Esophagus squamous epithelium (tissue), 5 donors: ENCODE measurements at places on chromosomes 3 and 15. TPM values are rescaled to one million over a fixed set of nuclear protein-coding genes. Genes with fewer than 3 reads are reported as not detected.

DNA sequence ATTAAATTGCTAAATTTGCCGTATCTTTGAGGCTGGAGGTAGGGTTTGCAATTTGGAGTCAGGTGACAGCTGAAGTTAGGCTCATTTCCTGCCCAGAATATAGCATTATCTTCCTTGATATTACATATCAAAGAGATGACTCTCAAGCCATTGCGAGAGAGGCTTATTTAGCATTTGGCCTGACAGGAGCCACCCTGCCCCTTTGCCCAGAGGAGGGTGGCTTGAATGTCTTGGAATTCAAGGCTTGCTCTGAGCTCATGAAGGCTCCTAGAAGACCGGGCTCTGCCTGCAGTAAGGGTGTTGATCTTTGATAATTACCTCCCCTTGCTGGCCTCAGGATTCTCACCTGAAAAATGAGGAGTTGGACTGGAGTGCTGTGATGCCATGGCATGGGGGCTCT is 251.4 kb upstream of the C2CD4B start:
- H3K27me3 ChIP-seq = no peaks in the 10 kb centered on the region
- no peaks in the 10 kb centered on the region for H3K4me1 ChIP-seq
- no peak overlapping the region for H3K27ac ChIP-seq
- no peaks in the 10 kb centered on the region for H3K36me3 ChIP-seq

- H3K36me3 ChIP-seq = no peaks in the 10 kb centered on the region
- no peaks in the 10 kb centered on the region for H3K4me1 ChIP-seq
- H3K27ac ChIP-seq = no peak overlapping the region
Observed at GRCh38 chr3:58366699-58367098, 34.0 kb downstream of the PXK start.

GRCh38 chr3:128845119-128845777 is 34.2 kb upstream of the ACAD9 start:
- no peaks in the 10 kb centered on the region for H3K27me3 ChIP-seq
- peak overlapping the region; percentile 72 for H3K27ac ChIP-seq
- H3K4me3 ChIP-seq = peak overlapping the region; percentile 53
- peaks cover 7% of the 10 kb centered on the region for H3K4me1 ChIP-seq
- H3K36me3 ChIP-seq = no peaks in the 10 kb centered on the region

GRCh38 chr3:130644628-130645253 is 101.9 kb downstream of the PIK3R4 start:
- no peak overlapping the region for H3K4me3 ChIP-seq
- DNase-seq = no peak
- no peak overlapping the region for H3K27ac ChIP-seq

GRCh38 chr3:62672988-62673313 is 202.3 kb downstream of the CADPS start:
- no peak for DNase-seq
- no peak overlapping the region for H3K4me3 ChIP-seq
- H3K36me3 ChIP-seq = no peaks in the 10 kb centered on the region
- H3K27me3 ChIP-seq = peaks cover 23% of the 10 kb centered on the region
- H3K4me1 ChIP-seq = no peaks in the 10 kb centered on the region

DNA sequence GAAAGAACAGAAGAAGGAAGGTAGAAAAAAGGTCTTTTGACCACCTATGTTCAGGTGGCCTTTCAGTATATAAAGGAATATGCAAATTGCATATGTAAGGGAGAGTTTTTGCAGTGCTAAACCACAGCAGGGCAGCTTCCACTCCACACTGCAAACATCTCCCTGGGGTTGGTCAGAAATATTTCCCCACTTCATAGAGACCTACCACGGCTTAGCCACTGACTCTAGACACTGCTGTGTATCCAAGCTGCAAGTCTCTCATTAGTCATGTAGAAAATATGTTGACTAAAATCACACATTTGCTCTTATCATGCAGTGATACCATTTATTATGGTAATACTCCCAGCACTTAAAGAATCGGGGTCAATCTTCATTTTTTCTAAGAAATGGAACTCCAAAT is 214.9 kb upstream of the NR2F2 start:
- no peaks in the 10 kb centered on the region for H3K4me1 ChIP-seq
- H3K27me3 ChIP-seq = no peaks in the 10 kb centered on the region
- no peak overlapping the region for H3K27ac ChIP-seq

DNA sequence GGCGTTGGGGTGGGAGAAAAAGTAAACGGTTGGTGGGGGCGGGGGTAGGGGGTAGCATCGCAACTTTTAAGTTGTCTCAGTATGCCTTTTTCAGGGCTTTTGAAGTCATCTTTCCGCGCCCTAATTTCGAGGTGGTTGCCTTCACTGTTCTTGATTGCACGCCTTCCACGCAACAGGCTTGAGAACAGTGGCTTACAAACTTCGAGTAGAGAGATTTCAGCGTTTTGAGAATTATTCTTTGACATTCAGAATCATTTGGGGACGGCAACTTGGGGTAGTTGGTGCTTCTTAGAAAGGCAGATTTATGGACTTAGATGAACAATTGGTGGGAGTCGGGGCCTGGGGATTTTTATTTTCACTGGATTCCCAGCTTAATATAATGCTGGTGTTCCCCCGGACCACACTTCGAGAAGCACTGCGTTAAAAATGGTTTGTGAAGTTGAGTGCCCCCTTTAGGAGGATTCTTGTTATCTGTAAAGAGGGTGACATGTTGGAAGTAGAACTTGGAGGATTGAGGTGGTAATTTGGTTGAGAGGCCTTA is 880 bp downstream of the PPP4R2 start:
- H3K4me3 ChIP-seq = peak overlapping the region; percentile 83
- peaks cover 16% of the 10 kb centered on the region for H3K4me1 ChIP-seq
- H3K36me3 ChIP-seq = peaks cover 36% of the 10 kb centered on the region
- DNase-seq = no peak
- peak overlapping the region; percentile 97 for H3K27ac ChIP-seq
- no peaks in the 10 kb centered on the region for H3K27me3 ChIP-seq

DNA sequence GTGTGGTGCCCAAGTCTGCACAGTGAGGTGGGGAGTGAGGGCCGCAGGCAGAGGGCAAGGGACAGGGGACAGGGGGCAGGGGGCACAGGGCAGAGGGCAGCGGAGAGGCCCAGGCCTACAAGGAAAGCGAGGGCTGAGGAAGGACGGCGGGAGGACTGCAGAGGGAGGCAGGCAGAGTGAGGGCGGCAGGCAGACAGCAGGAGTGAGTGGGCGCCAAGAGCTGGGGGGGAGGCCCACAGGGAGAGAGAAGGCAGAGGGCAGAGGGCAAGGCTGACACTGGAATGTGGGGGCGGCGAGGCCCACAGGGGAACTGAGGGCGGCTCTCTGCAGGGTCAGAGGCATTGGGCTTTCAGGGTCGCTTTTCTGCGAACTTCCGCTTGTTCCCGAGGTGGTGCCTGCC is 267.8 kb upstream of the NDN start:
- H3K4me3 ChIP-seq = no peak overlapping the region
- H3K27me3 ChIP-seq = no peaks in the 10 kb centered on the region

GRCh38 chr15:70557521-70558258 is 205.7 kb downstream of the UACA start:
- no peaks in the 10 kb centered on the region for H3K27me3 ChIP-seq
- no peaks in the 10 kb centered on the region for H3K36me3 ChIP-seq

DNA sequence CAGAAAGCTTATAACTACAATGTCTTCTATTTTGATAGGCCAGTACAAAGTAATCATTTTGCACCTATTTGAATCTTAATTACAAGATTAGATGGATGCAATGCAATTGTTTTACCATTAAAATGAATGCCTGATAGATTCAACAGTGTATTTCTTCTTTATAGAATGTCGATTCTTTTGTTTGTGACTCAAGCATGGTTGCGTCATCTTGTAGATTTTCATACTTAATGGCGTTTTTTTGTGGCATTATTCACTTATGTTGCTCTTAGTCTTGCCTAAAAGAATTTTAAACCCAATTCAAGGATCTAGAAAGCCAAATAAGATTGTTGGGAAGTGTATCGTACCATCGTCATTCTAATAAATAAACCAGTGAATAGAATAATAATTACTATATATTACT is 21.4 kb downstream of the ZBTB38 start:
- DNase-seq = no peak
- H3K27me3 ChIP-seq = no peaks in the 10 kb centered on the region
- peaks cover 81% of the 10 kb centered on the region for H3K4me1 ChIP-seq
- H3K27ac ChIP-seq = no peak overlapping the region
- H3K4me3 ChIP-seq = no peak overlapping the region
- H3K36me3 ChIP-seq = no peaks in the 10 kb centered on the region

- no peak overlapping the region for H3K27ac ChIP-seq
- no peaks in the 10 kb centered on the region for H3K27me3 ChIP-seq
- no peaks in the 10 kb centered on the region for H3K36me3 ChIP-seq
- no peak for DNase-seq
Observed at GRCh38 chr15:65752151-65752700, 39.9 kb downstream of the DENND4A start.

Gene ISY1
- total RNA-seq = 6.0 TPM

Gene PP2D1
- total RNA-seq = not detected

DNA sequence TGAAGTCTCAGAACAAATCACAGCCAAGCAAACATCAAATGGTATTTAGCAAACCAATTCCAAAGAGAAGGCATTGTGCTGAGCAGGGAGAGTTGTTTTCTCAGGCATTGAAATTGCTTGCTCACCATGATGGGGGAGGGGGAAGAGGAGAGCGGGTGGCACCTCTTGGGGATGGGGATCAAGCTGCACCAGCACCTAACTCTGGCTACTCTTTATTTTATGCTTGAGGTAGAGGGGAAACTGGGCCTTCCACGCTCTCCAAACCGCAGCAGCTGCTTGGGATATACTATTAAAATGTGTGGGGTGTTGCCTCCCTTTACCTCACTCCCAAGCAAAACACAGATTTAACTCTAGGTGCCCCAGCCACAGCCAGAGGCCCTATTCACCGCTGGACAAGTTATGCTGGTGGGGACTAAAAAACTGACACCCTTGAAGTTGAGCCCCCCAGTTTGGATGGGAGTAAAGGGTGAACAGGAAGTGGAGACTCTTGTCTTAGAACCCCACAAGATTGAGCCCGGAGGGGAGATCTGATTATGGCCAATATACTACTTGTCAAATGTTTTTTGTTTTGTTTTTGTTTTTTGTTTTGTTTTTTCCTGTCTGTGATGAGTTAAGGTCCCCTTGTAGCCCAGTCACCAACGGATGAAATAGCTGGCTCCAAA is 5.0 kb upstream of the FOXB1 start:
- no peaks in the 10 kb centered on the region for H3K36me3 ChIP-seq
- H3K4me1 ChIP-seq = peaks cover 40% of the 10 kb centered on the region
- peaks cover 85% of the 10 kb centered on the region for H3K27me3 ChIP-seq
- H3K27ac ChIP-seq = no peak overlapping the region
- DNase-seq = no peak

GRCh38 chr15:45664451-45664850 is 29.6 kb downstream of the SQOR start:
- no peak overlapping the region for H3K27ac ChIP-seq
- no peak overlapping the region for H3K4me3 ChIP-seq
- H3K4me1 ChIP-seq = peaks cover 10% of the 10 kb centered on the region
- no peaks in the 10 kb centered on the region for H3K27me3 ChIP-seq
- no peak for DNase-seq

Gene ACVR2B
- total RNA-seq = 1.3 TPM
